ENCODE measurements at places on chromosomes 13 and 19.

- no peak for DNase-seq
Observed at GRCh38 chr13:34070006-34070405, 252.1 kb downstream of the RFC3 start.

GRCh38 chr13:113029487-113030258 is 60.7 kb downstream of the MCF2L start:
- DNase-seq: peak; percentile 46

- no peak for DNase-seq
Observed at GRCh38 chr19:30371960-30372824, at the start of gene ZNF536. TSS of gene ZNF536 (plus strand) at chr19:30372384. CDS start at chr19:30443563, 71,179 bp downstream.

GRCh38 chr13:70856711-70857110 is 748.5 kb upstream of the KLHL1 start:
- no peak for DNase-seq

- DNase-seq: peak; percentile 86
Observed at GRCh38 chr19:12564016-12564664, 12.9 kb upstream of the ZNF564 start.

DNA sequence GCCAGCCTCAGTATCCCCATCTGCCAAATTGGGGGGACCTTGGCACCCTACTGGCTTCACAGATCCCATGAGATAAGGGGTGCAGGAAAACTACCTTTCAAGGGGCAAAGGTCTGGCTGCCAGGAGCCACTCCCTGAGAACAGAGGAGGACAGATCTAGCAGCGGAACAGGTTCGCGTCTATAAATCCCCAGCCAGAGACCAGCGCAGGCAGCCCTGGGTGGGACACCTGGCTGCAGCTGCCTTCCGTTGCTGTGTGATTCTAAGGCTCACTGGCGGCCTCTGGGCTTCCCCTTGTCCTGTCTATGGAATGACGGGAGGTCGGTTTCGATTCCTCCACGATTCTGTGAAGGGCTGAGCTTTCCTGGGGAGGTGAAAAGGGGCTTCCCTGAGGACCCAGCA is 7.3 kb downstream of the RELB start:
- no peak for DNase-seq

DNA sequence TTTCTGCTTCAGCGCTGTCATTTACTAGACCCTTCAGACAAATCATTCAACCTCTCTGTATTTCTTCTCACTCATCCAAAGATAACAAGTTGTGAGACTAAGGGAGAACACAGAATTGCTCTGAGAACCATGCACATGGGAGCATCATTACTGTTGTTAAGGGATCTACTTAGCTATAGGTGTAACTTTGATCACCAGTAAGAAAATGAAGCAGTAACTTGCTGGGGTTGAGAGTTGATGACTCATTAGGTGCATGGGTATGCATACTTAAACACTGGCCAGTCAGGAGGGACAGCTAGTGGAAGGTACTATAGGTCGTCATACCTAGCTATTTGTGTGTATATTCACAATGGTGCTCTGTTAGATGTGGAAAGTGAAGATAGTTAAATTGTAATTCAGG is 61.5 kb downstream of the B3GLCT start:
- DNase-seq: no peak

GRCh38 chr13:53131361-53131760 is 102.7 kb downstream of the OLFM4 start:
- no peak for DNase-seq

DNA sequence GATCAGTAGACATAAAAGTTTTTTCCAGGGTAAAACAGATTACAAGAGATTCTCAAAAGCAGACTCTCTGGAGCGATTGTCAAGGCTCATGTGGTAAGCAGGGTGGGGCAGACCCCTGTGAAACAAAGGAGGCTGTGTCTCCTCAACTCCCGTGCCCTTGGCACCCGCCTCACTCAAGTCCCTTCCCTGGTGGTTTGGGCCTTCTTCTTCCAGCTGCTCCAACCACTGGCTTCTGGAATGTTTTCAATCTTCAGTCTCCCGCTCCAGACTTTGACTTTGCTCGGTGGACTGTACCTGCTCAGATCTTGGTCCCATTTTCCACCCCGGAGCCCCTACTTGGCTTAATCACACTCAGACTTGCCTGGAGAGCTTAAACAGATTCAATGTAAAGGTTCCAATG is 74.8 kb upstream of the STK24 start:
- DNase-seq: no peak

- no peak for DNase-seq
Observed at GRCh38 chr19:7894612-7895309, 6.5 kb downstream of the LRRC8E start.

- no peak for DNase-seq
Observed at GRCh38 chr13:86760620-86761019, 910.6 kb upstream of the SLITRK5 start.

DNA sequence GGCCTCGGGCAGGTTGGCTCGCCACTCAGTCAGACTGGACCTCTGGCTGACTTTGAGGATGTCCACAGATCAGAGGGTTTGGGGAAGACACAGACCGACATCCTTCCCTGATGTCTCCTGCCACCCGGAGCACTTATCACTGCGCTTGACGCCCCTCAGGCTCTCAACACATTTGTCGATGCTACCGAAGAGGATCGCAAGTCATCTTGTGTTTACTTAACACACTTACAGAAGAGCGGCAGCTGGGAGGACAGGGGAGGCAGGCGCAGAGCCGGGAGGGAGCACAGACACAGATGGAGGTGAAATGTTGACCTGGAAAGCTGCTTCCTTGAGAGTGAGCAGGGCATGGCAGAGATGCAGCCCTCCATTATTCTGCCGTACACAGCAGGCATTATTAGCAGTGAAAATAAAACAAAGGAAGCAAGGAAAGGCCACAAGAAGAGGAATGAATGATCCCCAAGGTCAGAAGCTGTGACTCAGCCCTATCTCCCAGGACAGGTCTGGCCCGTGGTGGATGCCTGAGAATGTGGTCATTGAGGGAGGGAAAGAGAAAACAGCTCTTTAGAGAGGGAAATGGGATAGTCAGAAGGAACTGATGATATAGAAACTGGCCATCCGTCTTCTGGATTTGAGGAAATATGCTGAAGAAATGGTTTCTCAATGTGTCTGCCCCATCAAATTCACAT is 549.5 kb upstream of the ARGLU1 start:
- no peak for DNase-seq

GRCh38 chr19:18612772-18613588 is at the start of gene TMEM59L:
TSS of gene TMEM59L (plus strand) at chr19:18612870. CDS start at chr19:18612959, 89 bp downstream.
- no peak for DNase-seq

DNA sequence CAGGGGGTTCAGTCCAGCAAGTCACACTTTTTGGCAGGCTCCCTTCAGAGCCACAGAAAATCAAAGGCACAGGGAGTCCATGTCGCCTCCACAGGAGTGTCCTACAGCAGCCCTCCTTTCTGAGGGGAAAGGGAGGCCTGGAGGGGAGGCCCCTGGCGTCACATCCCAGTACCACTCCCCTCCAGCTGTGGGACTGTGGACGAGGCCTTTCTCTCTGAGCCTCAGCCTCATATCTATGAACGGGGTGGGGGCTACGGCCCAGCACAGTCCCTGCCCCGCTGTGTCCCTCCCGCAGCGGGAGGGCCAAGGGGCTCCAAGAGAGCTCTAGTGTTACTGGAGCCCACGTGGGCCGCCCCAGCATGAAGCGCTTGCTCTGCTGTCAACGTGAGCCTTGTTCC is 23.8 kb downstream of the PEPD start:
- no peak for DNase-seq

DNA sequence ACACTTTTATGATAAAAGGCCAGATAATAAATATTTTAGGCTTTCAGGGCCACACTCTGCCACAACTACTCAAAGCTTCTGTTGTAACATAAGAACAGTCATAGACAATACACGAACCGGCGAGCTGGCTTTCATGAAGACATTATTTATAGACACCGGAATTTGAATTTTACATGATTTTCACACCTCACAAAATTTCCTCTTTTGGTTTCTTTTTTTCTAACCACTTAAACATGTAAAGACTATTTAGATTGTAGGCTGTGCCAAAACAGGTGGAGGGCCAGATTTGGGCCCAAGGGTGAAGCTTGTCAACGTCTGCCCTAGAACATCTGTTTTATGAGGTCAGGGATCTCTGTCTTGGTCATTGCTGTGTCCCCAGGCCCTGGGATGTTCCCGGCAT is 29.7 kb upstream of the FXYD3 start:
- no peak for DNase-seq

GRCh38 chr19:50556282-50557008 is 11.8 kb downstream of the LRRC4B start:
- DNase-seq: peak; percentile 38

DNA sequence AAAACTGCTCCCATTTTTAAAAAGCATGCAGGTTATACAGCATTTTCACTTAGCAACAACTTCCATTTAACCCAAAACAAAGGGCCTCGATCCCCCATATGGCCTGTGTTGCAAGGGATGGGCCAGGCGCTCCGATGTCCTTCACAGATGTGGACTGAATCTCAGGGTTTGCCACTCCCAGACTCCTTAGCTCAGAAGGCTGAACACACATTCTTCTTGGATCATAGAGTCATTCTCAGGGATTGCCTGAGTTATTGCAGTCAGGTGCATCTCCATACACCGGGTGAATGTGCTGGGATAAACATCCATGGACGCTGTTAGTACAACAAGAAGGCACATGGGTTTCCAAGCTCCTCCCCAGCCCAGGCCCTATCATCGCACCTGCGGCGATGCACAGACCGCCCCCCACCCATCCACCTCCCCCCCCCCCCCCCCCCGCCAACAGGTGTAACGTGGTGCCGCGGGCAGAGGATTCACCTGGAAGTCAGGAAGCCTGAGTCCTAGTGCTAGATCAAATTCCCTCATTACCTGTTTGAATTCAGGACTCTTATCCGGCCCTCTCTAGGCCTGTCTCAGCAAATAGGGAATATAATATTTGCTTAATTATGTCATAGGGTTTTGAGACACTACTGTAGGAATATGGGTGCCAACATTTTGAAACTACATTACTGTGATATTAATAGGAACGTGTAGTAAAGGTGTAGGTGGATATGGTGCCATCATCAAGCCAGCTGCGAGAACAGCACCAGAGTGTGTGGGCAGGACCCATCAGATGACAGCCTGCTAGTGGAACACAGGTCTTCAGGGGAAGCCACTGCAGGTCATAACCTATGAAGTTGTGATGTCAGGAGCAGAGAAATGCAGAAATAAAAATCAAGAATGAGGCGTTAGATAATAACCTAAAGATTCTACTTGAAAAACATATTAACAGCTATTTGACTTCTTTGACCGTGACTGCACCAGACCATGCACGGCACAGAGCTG is 110.9 kb downstream of the SACS start:
- DNase-seq: no peak

- DNase-seq: peak; percentile 23
Observed at GRCh38 chr13:110116072-110116487, 190.9 kb downstream of the COL4A1 start.

- no peak for DNase-seq
Observed at GRCh38 chr13:111977179-111977506, 89.8 kb upstream of the SOX1 start.

DNA sequence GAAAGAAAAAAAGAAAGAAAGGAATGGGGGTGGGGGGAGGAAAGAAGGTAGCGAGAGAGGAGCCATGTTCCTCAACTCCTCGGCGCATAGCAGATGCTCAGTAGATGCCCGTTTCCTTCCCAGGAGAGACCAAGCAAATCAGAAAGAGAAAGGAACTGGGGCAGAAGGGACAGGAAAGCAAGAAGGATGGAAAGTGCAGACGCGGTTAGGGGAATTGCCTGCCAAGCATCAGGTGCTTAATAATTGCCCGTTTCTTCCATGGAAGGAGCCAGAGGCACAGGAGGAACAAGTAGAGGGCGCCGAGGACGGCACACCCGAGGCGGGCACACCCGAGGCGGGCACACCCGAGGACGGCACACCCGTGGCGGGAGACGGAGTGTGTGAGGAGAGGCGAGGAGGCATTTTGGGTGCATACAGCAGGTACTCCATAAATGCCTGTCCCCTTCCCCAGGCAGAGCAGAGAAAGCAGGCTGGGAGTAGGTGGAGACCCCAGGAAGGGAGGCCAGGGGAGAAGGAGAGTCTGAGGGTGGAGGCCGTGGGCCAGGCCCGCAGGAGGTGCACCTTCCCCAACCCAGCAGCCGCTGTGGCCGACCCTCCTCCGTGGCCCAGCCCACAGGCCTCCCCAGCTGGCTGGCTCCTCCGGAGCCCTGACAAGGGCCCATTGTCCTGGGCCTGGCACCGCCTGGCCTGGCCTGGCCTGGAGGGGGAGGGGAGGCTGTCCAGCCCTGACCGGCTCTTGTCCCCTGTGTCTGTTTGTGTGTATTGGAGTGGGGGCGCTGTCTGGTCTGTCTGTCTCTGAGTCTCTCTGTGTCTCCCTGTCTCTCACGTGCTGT is 14.6 kb downstream of the JOSD2 start:
- no peak for DNase-seq

- DNase-seq: no peak
Observed at GRCh38 chr13:85099245-85099644, 700.0 kb downstream of the SLITRK6 start.

DNA sequence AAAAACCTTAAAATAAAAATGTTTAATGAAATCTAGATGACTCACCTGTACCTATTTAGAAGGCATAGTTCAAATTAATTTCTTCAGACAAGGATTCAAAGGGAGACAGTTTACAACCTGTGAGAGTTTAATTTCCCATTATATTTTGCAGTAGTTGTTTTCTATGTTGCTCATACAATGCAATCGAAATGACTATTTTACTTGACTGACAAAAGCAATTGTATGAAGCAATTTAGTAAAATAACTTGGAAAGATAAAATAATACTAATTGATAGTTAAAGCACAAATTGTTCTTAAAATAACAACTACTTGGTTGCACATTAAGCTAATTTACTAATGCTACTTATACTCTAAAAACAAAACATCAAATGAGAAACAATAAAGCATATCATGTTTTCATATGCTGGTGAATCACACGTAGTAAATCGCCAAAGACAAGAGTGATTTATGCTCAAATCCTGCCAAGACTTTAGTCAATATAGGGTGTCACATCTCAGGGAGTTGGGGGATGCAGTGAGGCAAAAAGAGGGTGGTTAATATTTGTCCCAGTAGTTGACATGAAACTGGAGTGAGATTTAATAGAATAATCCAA is 6.4 kb downstream of the DACH1 start:
- DNase-seq: no peak

- no peak for DNase-seq
Observed at GRCh38 chr19:718251-718951, 9.7 kb downstream of the PALM start.

DNA sequence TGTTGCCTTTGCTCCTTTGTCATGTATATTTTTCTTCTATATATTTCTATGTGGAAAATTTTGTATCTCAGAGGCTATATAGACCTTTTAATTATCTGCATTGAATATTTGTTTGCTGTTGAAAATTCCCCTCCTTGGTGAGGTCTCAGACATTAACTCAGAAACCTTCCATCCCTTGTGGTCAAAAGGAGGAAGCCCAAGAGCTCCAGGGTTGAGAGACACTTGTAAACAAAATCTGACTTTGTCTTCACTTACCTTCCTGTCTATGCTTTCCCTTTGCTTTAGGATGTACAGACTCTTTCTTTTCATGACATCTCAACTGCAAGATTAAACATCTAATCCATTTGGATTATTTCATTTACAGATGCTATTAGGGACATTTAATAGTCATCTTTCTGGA is 157.5 kb downstream of the PCDH20 start:
- no peak for DNase-seq

- DNase-seq: no peak
Observed at GRCh38 chr13:113879017-113879416, 15.1 kb upstream of the GAS6 start.

Data from stimulated activated CD4-positive, alpha-beta T cell treated with anti-CD3 and anti-CD28 coated beads, Interleukin-15, amount 100 ng/mL, for 1 hour (primary cell).